Frontal cortex (tissue), 4 donors: ENCODE measurements at places on chromosomes 5 and 9. TPM values are rescaled to one million over a fixed set of nuclear protein-coding genes. Genes with fewer than 3 reads are reported as not detected.

UAP1L1 gene
- total RNA-seq = 0.41 TPM

PPIC gene
- total RNA-seq = 2.9 TPM

LEAP2 gene
- 1.2 TPM for total RNA-seq

ANKRD34B gene
- 0.41 TPM for total RNA-seq

FAM200C gene
- 33.8 TPM for total RNA-seq

MED22 gene
- total RNA-seq = 15.1 TPM

SPATA31E1 gene
- not detected for total RNA-seq

TMEM215 gene
- total RNA-seq = 0.82 TPM

FRRS1L gene
- 66.9 TPM for total RNA-seq

PALM2AKAP2 gene
- total RNA-seq = 4.1 TPM

DMGDH gene
- total RNA-seq = 3.7 TPM

NIM1K gene
- total RNA-seq = 8.2 TPM

ACTBL2 gene
- not detected for total RNA-seq

SLC1A3 gene
- total RNA-seq = 161 TPM

ALDH1A1 gene
- total RNA-seq = 1.2 TPM

LOX gene
- total RNA-seq = 3.3 TPM

TLR4 gene
- total RNA-seq = 4.9 TPM

URM1 gene
- 17.9 TPM for total RNA-seq

NIPAL4 gene
- not detected for total RNA-seq

PCDH12 gene
- total RNA-seq = 2.4 TPM

GM2A gene
- 7.3 TPM for total RNA-seq

KIF24 gene
- total RNA-seq = 1.2 TPM

LECT2 gene
- not detected for total RNA-seq

BTNL3 gene
- total RNA-seq = not detected

RLN1 gene
- not detected for total RNA-seq

NTNG2 gene
- 16.3 TPM for total RNA-seq

ADRA1B gene
- 1.2 TPM for total RNA-seq

SPATA31C1 gene
- not detected for total RNA-seq

CCNI2 gene
- 1.6 TPM for total RNA-seq

LSM11 gene
- total RNA-seq = 90.1 TPM

ROPN1L gene
- 1.2 TPM for total RNA-seq

DMRT3 gene
- total RNA-seq = not detected

PWWP2A gene
- total RNA-seq = 47.3 TPM

SV2C gene
- 2.9 TPM for total RNA-seq

UBE2QL1 gene
- total RNA-seq = 39.1 TPM

CMYA5 gene
- total RNA-seq = 0.82 TPM

PCDHA1 gene
- total RNA-seq = 8.6 TPM

OR1L1 gene
- total RNA-seq = not detected

CENPK gene
- 8.6 TPM for total RNA-seq

CDHR2 gene
- total RNA-seq = under 0.01 TPM

OCLN gene
- 3.7 TPM for total RNA-seq

ZNF354C gene
- total RNA-seq = 55.0 TPM

TMEM171 gene
- total RNA-seq = 0.41 TPM

SLU7 gene
- 56.3 TPM for total RNA-seq

BASP1 gene
- total RNA-seq = 411 TPM

DNAI1 gene
- 1.2 TPM for total RNA-seq

SUSD3 gene
- total RNA-seq = 0.41 TPM

SOX30 gene
- total RNA-seq = under 0.01 TPM

EGFLAM gene
- total RNA-seq = 2.9 TPM

CXCL14 gene
- 7.7 TPM for total RNA-seq

AUH gene
- total RNA-seq = 20.0 TPM

FSTL4 gene
- total RNA-seq = 0.82 TPM

IL3 gene
- not detected for total RNA-seq
